ENCODE measurements at places on chromosomes 16 and 17. TPM values are rescaled to one million over a fixed set of nuclear protein-coding genes. Genes with fewer than 3 reads are reported as not detected.

Gene SPATA22
- not detected for total RNA-seq

Gene CHCT1
- 0.77 TPM for total RNA-seq

Gene DNASE1L2
- total RNA-seq: 1.6 TPM

Gene DBF4B
- total RNA-seq: 16.4 TPM

Gene GPR179
- total RNA-seq: not detected

Gene IRF8
- total RNA-seq: 1.2 TPM

Gene FNDC8
- not detected for total RNA-seq

- peak; percentile 72 for DNase-seq
These were observed 21.2 kb downstream of the PEMT start for GRCh38 chr17:17570140-17570797.

GRCh38 chr16:71895679-71896365 lies 491 bp downstream of the IST1 start:
- DNase-seq: peak; percentile 42

DNA sequence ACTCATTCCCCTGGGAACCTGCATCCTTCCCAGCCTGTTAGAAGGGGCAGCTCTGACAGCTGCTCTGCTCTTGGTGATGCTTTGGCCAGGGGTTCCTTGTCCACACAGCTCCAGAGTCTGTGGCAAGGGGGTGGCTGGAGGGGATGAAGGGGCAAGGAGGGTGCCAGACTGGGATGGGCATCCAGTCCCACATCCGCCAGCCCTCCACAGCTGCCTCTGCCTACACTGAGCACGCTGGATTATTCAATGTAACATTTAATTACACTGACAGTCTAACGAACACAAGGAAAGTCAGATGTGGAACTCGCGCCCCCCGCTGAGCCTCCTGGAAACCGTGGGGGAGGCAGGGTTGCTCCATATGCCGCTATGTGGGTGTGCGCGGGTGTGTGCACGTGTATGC lies 101.1 kb downstream of the C16orf78 start:
- DNase-seq: no peak

- DNase-seq: peak; percentile 72
These were observed 8.5 kb upstream of the ICAM2 start for GRCh38 chr17:64028874-64029464.

- peak; percentile 52 for DNase-seq
These were observed 1.4 kb downstream of the DNASE1L2 start for GRCh38 chr16:2237493-2238149.

- DNase-seq: peak; percentile 65
These were observed 1.3 kb downstream of the HOXB9 start for GRCh38 chr17:48624544-48625494.

GRCh38 chr17:75116737-75117136 lies 7.0 kb downstream of the ARMC7 start:
- DNase-seq: no peak

DNA sequence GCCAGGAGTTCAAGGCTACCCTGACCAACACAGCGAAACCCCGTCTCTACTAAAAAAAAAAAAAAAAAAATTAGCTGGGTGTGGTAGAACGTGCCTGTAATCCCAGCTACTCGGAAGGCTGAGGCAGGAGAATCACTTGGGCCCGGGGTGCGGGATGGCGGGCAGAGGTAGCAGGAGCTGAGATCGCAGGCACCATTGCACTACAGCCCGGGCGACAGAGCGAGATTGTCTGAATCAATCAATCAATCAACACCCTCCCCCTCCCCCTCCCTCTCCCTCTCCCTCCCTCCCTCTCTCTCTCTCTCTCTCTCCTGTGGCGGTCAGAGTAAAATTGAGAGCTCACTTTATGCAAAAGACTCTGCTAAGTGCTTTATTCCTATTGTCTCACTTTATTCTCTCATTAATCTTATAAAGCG lies 1.2 kb downstream of the HSDL1 start:
- DNase-seq: peak; percentile 71

GRCh38 chr17:32445074-32445415 lies 735 bp downstream of the PSMD11 start:
- peak; percentile 48 for DNase-seq

GRCh38 chr17:20944014-20944865 lies 98.6 kb downstream of the USP22 start:
- DNase-seq: peak; percentile 19

DNA sequence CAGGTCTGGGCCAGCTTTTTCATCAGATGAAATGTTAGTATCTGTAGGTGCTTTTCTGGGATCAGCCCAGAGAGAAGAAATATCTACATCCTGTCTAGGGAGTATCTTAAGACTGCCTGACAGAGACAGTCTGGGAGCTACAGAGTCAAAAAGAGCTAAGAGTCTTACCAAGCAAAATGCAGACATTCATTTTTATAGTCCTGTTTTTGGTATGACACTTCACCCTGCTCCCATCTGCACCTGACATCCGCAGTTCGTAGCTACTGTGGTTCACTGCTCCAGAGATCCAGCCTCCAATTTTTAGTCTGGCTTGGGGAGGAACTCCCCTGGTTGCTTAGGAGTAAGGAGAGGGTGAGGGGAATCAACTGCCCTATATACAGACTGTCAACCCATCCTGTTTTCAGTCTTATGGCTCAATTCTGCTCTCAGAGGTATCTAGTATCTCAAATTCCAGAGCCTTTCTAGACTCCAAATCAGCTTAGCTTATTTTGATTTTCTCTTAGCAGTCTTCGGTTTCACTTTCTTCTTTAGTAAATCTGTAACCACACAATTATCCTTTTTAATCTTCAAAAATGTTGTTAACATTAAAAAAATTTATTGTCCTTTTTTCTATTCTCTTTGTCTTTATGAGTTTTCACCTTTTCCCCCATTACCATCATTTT lies 97.8 kb downstream of the TMEM100 start:
- no peak for DNase-seq

DNA sequence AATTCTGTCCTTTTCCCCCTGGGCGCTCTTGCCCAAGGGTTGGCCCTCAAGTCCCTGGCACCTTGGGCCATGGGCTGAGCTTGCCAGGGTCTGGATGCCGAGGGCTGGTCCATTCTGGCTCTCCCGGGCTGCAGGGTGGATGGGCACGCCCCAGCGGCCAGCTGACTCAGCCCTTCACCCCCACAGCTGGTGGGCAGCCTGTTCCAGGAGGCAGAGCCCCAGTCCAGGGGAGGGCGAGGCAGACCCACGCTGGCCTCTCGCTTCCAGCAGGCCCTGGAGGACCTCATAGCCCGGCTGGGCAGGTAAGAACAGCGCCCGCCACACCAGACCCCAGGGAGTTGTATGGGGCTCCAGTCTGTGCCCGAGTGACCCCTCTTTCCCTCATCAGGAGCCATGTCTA lies 15.0 kb downstream of the MYO15B start:
- DNase-seq: peak; percentile 1

DNA sequence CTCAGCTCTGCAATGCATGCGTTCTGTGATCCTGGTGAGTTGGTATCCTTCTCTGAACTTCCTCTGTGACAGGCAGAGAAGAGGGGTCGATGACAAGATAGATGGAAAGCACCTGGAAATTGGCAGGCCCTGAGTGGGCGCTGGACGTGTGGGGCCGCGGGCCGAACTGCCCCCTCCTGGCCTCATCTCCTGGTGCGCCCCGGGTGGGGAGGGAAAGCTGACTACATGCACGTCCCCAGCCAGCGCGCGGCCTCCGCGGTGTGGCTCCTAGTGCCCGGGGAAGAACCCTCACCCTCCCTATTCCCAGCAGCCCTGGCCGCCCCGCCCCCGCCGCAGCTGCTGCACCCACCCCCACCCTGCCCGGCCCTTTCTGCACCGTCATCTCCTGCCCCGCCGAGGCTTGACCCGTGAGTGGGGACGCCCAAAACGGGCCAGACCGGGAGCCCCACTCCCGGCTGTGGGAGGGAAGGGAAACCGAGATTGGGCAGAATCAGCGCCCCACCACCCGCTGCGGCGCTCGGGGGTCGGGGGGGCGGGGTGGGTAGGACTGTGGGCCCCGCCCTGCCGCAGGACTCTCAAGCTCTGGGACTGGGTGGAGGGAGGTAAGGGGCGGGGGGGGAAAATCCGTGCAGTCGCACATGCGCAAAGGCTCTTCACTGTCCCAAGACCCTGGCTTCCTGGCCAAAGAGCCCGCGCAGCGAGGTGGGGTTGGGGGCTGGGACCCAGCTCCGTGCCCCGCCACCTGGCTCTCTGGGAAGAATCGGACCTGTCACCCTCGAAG lies at the start of gene NOL3:
NOL3 (plus strand) TSS at position 371 of the 781 bp plus-strand sequence.
- DNase-seq: peak; percentile 87

DNA sequence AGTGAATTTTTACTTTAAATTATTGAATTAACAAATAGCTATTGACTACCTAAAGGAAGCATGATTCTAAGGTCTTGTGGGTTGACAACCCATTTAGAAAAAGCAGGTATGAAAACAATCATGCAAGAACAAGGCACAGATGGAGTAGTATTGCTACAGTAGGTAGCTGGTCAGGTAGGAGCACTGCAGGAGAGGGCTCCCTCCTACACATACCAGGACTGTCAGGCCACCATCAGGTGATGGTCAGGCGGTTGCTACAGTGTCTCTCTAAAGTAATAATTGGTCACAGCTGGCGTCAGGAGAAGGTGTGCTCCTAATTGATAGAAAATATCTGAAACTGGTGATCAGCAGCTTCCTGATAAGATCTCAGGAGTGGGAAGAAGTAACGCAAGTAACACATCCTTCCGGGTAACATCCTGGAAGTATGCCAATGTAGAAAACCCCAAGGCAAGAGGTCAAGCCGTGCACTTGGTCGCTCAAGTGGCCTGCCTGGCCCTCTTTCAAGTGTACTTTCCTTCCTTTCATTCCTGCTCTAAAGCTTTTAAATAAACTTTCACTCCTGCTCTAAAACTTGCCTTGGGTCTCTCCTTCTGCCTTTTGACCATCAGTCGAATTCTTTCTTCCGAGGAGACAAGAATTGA lies 486.5 kb downstream of the TMEM114 start:
- no peak for DNase-seq

DNA sequence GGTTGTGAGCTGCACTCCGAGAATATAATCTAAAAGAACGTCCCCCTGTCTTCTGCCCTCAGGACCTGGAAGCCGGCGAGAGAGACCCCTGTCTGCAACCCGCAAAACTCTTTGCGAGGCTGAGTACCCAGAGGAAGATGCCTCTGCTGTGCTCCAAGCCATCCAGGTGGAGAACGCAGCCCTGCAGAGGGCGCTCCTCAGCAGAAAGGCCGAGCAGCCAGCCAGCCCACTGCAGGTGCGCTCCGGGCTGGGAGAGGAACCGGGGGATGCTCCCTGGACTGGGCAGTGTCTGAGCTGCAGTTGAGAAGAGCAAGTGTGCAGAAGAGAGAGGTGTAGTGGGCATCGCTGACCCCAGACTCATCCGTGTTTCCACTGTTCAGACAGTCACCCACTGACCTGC lies 148.3 kb downstream of the KATNIP start:
- peak; percentile 85 for DNase-seq

GRCh38 chr17:8481089-8481488 lies 45.4 kb downstream of the NDEL1 start:
- DNase-seq: no peak

- DNase-seq: peak; percentile 93
These were observed 2.0 kb upstream of the YPEL2 start for GRCh38 chr17:59329176-59330052.

Data from neural progenitor cell (in vitro differentiated cells).